ENCODE measurements at places on chromosomes 12 and 14. TPM values are rescaled to one million over a fixed set of nuclear protein-coding genes. Genes with fewer than 3 reads are reported as not detected.

The KRT6B gene
- total RNA-seq, result not detected

The IGF1 gene
- not detected for total RNA-seq

The INHBE gene
- 9.6 TPM for total RNA-seq

- DNase-seq, result peak; percentile 70
These were observed 46.0 kb downstream of the SH2B3 start for GRCh38 chr12:111451649-111452129.

- DNase-seq, result peak; percentile 60
These were observed 3.1 kb upstream of the ARHGEF40 start for GRCh38 chr14:21066882-21067502.

- peak; percentile 56 for DNase-seq
These were observed 21.1 kb upstream of the KRT8 start for GRCh38 chr12:52925717-52926595.

DNA sequence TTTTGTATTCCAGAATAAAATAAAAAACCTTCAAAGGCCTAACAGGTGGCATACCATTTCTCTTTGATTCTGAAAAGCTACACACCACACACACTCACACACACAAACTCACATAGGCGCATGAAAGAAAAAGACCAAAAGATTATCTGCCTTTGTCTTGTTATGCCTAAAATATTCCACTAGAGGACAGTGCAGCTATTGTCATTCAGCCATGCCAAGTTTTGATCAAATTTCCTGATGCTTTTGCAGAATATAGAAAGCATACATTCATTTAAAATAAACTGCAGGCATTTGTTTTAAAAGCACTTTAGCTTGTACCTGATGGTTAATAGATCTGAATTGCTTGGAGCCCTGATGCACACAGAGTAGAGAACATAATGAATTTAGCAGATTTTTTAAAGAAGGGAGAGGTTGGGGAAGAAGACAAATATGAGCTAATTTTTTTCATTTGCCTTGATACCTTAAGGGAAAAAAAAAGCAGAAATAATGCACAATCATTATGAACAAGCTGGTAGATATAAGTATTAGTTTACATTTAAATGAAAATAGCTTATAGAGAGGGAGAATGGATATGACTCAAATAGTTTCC is 1766.9 kb upstream of the SEL1L start:
- DNase-seq, result no peak

GRCh38 chr14:105146976-105147635 is 21.5 kb downstream of the JAG2 start:
- peak; percentile 65 for DNase-seq

DNA sequence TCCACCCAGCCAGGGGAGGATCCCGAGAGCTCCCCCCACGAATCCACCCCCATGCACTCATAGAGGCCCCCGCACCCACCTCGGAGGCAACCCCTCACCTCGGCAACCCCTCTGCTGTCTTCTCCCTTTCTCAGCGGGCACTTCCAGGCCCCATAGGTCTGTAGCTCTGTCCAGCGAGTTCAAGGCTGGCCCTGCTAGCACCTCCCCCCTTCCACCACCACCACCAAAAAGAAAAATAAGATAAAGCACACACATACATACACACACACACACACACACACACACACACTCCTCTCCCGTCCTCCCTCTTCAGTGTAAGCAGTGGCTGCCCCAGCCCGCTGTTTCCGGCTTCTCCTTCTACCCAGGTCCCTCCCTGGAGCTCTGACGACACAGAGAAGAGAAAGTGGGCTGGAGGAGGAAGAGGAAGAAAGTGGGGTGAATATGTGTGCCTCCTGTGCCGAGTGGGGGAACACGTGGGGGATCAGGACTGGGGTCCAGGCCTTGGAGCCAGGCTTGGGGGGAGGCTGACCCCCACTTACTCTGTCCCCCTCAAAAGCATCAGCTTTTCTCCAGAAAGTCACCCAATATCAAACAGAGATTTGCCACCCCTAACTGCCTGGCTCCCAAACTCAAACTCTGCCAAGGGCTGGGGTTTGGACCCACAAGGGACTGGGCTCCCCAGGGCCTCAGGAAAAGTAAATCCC is at the start of gene STAT6:
Gene STAT6, minus strand, starts transcription at position 332 of the 704 bp plus-strand sequence. CDS start 3,084 bp downstream, outside the sequence.
- DNase-seq, result peak; percentile 61

GRCh38 chr12:11022520-11022919 is at the start of gene TAS2R19:
TSS of gene TAS2R19 (minus strand) at chr12:11022620. CDS start at chr12:11022571, 49 bp downstream.
- no peak for DNase-seq

GRCh38 chr12:91529829-91530228 is 347.2 kb upstream of the DCN start:
- no peak for DNase-seq

- peak; percentile 81 for DNase-seq
These were observed 5.8 kb downstream of the TMEM253 start for GRCh38 chr14:21106498-21107282.

GRCh38 chr14:23887536-23887935 is 66.0 kb upstream of the DHRS4 start:
- no peak for DNase-seq

DNA sequence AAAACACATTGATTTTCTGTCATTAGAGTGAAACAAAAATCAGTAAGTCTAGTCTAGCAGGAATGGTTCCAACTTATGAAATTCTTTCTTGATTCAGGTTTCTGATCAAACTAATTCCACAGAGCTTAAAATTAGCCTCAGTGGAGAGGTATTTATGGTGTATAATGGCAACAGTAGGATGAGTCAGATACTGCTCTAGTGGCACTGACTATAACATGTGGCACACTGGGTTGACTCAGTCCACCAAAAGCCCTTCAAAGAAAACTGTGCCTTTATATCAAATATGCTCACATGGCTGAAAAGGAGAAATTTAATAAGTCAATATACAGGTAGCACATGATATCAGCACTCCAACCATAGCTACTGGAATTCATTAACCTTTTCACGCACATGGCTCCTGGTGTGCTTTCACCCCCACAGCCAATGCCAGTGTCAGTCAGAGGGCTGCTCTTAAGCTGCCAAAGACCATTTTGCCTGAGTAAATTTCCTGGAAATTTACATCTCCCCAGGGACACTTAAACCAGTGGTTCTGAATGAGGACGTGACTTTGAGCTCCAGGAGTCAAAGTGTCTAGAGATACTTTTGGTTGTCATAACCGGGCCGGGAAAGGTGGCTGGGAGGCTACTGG is 21.7 kb upstream of the CATSPERB start:
- no peak for DNase-seq
